ENCODE measurements at places on chromosomes 4 and X.

GRCh38 chr4:91111556-91111955, 984.4 kb downstream of the CCSER1 start:
- DNase-seq: no peak

GRCh38 chr4:80362578-80363181, 27.1 kb downstream of the CFAP299 start:
- DNase-seq: peak; percentile 4

DNA sequence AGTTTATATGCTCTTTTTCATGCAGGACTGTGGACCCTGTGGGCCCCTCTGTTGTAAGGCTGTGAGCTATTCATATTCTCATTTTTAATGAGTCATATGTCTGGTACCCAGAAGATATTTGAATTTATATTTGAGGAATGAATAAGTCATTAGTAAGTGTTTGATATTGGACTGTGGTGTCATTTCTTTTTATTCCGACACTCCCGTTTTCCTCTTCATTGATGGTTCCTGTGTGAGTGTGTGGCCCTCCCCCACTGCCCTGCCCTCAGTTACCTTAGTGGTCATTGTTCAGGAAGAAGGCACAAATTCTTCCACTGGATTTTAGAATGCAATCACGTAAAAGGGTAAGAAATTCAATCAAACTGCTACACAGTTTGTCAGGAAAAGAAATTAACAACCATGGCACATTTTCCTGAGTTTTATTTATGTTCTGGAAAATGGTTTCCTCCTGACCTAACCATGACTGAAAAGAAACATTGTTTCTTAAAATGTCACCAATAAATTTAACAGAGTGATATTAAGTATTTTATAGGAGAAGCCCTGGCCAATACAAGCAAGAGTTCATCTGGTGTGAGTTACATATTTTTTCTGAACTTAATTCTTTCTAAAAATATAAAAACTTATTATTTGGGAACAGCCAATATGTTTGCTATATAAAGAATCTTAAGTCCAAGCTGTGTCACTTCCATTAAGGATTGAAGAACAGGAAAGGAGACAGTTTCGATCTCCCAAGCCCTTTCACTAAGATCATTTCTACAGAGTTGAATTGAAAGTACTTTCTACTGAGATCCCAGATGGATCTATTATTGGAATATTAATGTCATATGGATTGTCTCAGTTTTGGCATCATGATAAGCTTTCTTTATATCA, 370.5 kb upstream of the ANXA10 start:
- DNase-seq: no peak

DNA sequence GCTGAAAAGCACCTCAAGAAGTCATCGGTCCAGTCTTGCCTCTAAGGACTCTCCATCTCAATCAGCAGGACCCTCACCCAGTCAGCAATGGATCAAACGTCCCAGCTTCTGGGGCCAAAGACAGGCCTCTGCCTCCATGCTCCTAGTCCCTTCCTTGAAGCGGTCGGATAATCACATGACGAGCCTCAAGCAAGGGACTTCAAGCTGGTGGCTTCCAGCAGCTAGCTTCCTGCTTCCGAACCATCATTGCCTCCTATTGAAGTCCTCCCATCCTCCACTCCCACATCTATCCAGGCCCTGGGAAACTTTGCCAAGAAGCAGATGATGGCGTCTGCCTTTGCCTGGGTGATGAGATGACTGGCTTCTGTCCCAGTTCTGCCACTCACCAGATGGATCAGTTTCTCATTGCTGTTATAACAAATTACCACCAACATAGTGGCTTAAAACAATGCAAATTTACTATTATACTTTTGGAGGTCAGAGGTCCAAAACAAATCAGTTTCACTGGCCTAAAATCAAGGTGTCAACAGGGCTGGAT, 135.2 kb upstream of the MAMLD1 start:
- no peak for DNase-seq

DNA sequence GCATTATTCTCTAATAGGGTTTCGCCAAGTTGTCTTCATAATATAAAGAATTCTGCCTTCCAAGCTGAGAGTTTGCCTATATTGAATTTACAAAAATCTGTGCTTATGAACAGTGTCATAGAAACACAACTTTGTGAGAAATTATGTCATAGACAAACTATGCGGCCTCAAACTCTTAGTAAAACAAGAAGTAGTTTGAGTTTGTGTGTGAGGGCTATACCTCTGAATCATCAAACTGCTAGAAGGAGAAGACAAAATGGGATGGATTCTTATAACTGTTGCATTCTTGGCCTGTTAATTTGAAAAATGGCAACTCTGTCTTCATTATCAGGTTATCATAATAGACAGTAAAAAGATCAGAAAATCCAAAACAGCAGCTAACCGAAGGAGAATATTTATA, 46.1 kb upstream of the NAP1L5 start:
- no peak for DNase-seq

- no peak for DNase-seq
Observed at GRCh38 chr4:53676402-53676871, 85.2 kb upstream of the LNX1 start.

GRCh38 chr4:155025762-155026457, 182.5 kb upstream of the NPY2R start:
- DNase-seq: no peak

DNA sequence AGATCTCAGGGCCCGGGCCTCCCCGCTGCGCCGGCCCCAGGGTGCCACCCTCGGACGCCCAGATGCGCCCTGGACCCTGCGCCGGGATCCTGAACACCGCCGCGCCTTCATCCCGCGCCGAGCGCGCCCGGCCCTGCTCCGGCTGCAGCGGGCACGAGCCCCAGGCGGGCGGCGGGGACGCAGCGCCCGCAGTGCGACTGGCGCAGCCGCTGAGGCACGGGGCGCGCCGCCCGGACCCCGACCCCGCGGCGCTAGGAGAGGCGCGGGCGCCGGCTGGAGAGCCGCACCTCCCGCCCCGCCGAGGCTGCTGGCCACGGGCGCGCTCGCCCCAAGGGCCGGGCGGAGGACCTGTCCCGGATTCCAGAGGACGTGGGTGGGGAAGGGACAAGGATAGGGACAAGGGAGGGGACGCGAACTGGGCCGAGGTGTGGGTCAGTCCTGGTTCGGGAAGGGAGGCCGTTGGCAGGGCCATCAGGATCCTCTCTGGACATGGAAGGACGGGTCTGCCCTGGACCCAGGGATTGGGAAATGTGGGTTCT, 1.1 kb downstream of the ZFYVE28 start:
- no peak for DNase-seq

DNA sequence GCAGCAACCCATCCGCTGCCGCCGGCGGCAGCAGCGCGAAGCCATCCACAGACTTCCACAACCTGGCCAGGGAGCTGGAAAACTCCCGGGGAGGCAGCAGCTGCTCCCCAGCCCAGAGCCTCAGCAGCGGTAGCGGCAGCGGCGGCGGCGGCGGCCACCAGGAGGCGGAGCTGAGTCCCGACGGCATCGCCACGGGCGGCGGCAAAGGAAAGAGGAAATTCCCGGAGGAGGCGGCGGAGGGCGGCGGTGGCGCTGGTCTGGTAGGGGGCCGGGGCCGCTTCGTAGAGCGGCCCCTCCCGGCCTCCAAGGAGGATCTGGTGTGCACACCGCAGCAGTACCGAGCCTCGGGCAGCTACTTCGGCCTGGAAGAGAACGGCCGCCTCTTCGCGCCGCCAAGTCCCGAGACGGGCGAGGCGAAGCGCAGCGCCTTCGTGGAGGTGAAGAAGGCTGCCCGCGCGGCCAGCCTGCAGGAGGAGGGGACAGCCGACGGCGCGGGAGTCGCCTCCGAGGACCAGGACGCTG, 4.9 kb downstream of the PRDM8 start:
- peak; percentile 47 for DNase-seq

GRCh38 chrX:111386615-111387233, 25.3 kb downstream of the DCX start:
- no peak for DNase-seq

- DNase-seq: no peak
Observed at GRCh38 chrX:153687121-153688039, at the start of gene SLC6A8. SLC6A8 (plus strand) TSS chrX:153687926; CDS start chrX:153688575, 649 bp downstream.

GRCh38 chr4:102057122-102057521, 266.6 kb downstream of the BANK1 start:
- DNase-seq: no peak

GRCh38 chr4:3439391-3439790, 2.4 kb upstream of the HGFAC start:
- no peak for DNase-seq

DNA sequence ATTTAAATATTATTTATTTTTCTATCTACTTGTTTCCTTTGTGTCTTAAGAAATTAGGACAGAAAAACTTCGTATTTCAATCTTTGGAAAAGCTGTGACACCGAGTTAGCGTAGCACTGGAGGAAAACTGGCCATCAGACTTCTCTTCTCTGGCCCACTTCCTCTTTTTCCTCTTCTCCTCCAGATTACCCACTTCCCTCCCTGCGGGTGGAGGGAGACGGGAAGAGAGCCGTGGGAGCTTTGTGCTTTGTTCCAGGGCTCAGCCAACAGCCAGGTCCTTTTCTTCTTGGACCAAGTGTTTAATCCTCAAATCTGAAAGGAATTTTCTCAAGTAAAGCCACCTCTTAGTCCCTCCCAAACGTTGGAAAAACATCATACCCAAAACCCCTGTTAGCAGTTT, 29.7 kb downstream of the OFD1 start:
- no peak for DNase-seq

- DNase-seq: no peak
Observed at GRCh38 chrX:45743081-45743533, 542.4 kb upstream of the DIPK2B start.

Measured in stimulated activated CD4-positive, alpha-beta T cell treated with anti-CD3 and anti-CD28 coated beads, Interleukin-1b, Interleukin-23, amount 100 ng/mL, for 1 hour (primary cell).